ENCODE measurements at places on chromosomes 2 and 18.

- DNase-seq, result no peak
These were observed 129.0 kb downstream of the LPIN1 start for GRCh38 chr2:11875481-11875880.

- no peak for DNase-seq
These were observed 3.5 kb upstream of the CDC42EP3 start for GRCh38 chr2:37674946-37675345.

DNA sequence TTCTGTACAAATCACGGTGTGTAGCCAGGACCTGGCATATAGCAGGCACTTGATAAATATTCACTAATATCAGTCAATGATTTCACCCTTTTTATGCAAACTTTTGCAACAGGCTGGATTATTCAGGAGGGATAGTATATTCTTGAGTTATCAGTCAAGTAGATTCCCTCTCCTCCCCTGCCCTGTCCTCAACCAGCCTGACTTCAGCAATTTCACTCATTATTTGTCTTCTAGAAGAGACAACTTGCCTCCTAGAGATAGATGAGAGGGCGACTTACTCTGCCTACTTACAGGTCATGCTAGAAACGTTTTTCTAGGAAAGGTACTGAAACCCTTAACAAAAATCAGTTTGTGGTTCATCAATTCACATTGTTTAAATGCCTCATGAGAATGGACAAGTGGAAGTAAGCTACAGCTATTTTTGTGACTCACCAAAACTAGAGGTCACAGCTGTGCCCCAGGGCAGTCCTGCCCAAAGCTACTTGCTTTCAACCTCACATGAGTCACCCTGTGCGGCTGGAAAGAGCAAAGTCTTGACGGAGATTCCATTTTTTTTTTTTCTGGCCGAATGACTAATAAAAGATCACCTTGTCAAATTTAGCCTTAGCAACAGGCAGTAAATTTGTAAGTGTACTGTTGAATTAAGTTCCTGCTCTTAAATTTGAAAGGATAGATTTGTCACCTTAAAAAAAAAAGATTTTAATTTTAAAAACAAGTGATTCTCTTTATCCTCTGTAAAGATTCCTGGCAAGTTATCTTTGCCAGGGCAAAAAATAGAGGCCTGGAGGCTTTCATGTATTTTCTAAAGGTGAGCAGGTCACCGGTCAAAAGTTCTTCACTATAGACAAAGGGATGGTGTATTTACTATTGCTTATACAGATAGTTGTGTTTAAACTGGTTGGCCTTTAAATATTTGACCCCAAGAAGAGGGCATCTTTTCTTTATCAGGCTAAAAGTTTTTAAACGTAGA, 109.0 kb upstream of the SLC35G4 start:
- peak; percentile 77 for DNase-seq

GRCh38 chr18:457140-457519, 43.4 kb downstream of the COLEC12 start:
- no peak for DNase-seq

GRCh38 chr18:3450012-3450798, at the start of gene TGIF1:
TSS of gene TGIF1 (plus strand) at chr18:3450172. CDS start at chr18:3450490, 318 bp downstream.
- peak; percentile 79 for DNase-seq

DNA sequence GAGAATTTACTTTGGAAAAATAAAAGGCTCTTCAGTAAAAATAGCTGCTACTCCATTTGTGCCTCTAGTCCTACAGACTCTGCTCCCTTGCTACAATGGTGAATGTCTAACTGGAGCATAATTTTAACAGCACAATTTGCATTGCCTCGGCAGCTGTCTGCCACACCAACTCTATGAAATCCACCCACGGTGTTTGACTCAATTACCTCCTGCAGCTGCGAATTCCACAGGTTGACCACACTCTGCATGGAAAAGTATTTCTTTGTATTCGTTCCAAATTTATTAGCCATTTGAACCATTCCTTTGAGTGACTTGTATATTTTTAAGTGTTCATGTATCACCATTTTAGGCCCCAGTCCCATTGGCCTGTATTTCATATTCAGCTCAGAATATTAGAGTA, 182.1 kb upstream of the CCDC68 start:
- no peak for DNase-seq

GRCh38 chr18:32048507-32049091, 30.0 kb downstream of the RNF125 start:
- no peak for DNase-seq

GRCh38 chr2:217933617-217933993, 69.2 kb downstream of the TNS1 start:
- DNase-seq, result no peak

- DNase-seq, result no peak
These were observed 58.0 kb downstream of the MYL12B start for GRCh38 chr18:3319894-3320454.

- no peak for DNase-seq
These were observed 54.5 kb upstream of the ROCK2 start for GRCh38 chr2:11398750-11399437.

GRCh38 chr18:29560270-29560669, 1383.3 kb upstream of the CDH2 start:
- DNase-seq, result peak; percentile 58

- DNase-seq, result no peak
These were observed 225.4 kb downstream of the LOXHD1 start for GRCh38 chr18:46431522-46432171.

DNA sequence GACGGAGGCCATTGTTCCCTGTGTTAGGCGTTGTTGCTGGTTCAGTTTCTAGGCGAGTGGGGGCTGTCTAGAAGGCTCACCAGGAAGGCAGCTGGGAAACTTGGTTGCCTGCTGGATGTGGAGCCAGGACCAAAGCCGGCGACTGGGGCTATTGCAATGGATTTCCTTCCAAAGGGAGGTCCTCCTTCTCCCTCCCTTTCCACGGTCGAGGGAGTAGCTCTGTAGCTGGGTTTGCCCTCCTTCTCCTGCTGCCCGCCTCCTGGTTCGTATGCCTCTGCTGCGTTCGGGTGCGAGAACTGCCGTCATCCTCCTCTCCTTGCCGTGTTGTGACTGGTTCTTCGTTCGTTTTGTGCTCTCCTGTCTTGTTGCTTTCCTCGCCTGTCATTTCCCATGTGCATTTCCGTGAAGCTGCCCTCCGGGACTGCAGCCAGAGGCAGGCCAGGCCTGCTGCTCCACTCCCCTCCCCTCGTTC, 203.4 kb downstream of the NEDD4L start:
- no peak for DNase-seq

DNA sequence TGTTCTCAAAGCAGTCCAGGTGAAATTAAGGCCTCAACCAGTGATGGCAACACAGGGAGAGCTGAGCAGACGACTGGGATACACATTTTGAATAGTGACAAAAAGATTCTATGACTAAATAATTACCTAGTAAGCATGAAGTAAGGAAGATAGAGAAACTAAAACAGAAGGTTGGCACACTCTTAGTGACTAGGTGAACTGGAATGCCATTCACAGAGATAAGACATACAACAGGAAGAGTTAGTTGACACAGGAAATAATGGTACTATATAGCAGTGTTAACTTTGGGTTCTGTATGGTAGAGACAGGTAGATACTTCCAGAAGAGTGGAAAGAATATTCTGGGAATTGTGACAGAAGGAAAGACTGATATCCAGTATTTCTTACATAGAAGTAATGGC, 181.8 kb upstream of the NT5C1B start:
- no peak for DNase-seq

DNA sequence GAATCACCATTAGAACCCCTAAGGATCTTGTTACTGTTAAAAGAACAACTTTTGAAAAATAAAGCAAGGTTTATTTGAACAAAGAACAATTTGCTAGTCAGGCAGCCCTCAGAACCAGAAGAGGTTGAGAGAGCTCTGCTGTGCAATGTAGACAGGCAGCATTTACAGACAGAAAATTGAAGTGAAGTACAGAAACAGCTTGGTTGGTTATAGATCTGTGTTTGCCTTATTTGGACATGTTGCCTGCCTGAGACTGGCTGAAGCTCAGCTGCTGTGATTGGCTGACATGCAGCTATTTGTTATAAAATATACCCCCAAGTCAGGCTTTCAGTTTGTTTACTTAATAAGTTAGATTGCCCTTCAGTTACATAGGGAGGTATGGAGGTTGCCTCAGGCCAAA, 12.5 kb downstream of the MSTN start:
- DNase-seq, result no peak

- peak; percentile 94 for DNase-seq
These were observed 69.8 kb downstream of the TSN start for GRCh38 chr2:121825003-121825950.

All from RPMI8226 (cell line).